ENCODE measurements at places on chromosomes 7 and 10.

DNA sequence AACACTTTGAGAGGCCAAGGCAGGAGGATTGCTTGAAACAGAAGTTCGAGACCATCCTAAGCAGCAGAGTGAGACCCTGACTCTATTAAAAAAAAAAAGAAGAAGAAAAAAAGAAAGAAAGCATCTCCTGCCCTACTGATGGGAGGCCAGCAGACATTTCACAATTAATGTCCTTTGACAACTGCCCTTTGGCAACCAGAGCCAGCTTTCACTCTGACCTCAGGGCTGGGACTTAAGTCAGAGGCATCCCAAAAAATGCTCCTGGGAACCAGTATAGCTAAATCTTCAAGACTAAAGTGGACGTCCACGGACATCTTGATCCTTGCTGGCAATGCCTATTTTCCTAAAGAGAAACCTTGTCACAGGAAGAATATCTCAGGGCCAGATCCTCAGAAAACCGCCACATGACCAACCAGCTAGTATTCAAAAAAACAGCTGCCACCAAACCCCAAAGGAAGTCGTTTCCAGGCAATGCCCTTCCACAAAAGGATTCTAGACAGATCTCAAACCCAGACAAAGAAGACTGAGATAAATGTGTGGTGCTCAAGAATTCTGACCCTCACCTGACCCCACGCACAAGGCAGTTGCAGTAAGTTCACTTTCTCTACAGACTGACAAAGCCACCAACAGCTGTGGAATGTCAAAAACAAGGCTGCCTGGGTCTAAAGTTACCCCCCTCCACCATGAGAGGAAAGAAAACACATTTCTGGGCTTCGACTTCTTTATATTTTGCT is 18.4 kb downstream of the GFRA1 start:
- no peak for DNase-seq

DNA sequence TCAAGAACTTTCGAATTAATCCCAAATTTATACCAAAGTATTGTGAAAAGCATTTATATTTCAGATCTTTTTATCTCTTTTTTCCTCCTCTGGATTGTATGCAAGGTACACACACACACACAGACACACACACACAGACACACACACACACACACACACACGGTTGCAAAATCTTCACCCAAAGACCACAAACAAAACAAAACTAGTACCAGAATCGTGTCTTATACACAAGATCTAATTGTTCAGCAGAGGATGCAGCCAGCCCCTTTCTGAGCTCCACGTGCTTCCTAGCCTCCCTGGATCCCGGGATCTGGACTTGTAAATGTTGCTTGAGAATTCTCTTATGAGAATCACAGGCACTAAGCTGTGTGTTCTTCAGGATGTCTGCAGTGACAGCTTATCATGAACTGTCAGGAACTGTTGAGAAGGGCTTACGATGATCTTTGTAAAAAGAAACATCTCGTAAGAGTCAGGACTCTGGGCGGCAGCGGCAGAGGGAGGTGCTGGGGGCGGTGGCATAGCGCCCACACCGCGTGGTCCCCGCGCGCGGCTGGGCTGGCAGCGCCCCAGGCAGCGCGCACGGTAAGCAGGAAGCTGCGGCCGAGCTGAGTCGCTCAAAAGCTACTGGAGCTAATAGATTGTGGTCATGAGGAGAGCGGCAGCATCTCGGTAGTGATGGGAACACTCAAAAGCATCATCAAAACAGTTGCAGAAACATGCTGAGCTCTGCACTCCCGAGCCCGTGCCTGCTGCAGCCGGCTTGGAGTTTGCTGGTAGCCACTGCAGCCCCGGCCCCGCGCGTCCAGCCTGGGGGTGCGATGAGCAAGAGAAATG is 277.6 kb downstream of the GATA3 start:
- DNase-seq: peak; percentile 80

GRCh38 chr10:91271886-91272285 is 51.4 kb downstream of the PCGF5 start:
- no peak for DNase-seq

- no peak for DNase-seq
Observed at GRCh38 chr7:87590578-87590977, 10.1 kb downstream of the ABCB1 start.

DNA sequence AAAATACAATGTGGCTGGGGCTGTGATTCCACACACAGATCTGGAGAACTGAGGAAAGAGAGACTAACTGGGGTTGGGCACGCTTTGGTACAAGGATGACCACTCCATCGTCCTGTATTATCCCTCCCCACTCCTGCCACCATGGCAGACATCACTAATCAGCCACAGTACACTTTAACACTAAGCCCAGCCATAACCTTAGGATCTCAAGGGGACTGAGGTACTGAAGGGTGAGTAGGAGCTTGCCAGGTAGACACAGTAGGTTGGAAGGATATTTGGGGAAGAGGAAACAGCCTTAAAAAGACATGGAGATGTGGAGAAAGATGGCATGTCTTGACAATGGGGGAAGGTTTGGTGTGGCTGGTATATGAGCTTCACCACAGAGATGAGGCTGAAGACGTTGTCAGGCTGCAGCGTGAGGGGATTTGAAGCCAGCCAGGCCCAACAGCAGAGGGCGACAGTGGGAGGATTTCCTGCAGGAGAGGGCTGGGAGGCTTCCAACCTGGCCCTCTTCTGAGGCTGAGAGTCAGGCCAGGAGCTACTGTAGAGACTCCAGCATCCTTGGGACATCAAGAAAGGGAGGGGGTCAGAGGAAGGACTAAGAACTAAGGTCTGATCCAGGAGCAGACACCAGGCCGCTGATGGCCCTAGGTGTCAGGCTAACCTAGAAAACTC is 58.6 kb upstream of the COL13A1 start:
- DNase-seq: peak; percentile 52

- peak; percentile 37 for DNase-seq
Observed at GRCh38 chr10:22437620-22438588, 92.6 kb downstream of the SPAG6 start.

GRCh38 chr7:117485118-117485620 is 5.3 kb downstream of the CFTR start:
- no peak for DNase-seq

DNA sequence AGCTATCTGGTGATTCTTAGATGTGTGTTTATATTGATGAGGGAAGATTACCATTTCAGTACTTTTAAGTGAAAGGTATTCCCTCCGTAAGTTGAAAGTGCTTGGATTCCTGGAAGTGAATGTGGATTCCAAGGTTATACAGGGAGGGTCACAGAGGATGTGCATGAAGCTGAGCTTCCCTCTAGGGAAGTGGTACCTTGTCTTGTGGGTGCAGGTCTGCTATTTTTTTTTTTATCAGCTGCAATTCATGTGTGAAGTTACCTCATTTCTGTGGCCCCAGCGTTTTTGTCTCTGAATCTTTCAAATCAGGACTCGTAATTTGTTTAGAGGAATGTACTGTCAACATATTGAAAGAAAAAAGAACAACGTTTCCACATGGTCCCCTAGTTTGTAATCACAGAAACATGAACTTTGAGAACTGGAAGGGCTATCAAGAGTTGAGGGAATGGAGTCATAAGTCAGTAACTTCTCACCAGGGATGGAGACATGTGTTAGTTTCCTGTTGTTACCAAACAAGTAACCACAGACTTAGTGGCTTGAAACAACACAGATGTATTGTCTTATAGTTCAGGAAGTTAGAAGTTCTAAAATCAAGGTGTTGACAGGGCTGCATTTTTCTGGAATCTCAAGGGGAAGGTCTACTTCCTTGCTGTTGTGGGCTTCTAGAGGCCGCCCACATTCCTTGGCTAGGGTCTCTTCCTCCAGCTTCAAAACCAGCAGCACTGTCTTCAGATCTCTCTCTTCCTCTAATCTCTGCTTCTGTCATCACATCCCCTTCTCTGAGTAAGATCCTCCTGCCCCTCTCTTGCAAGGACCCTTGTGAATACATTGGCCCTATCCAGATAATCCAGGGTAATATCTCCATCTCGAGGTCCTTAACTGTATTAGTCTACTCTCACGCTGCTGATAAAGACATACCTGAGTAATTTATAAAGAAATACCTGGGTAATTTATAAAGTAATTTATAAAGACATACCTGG is 64.4 kb downstream of the RAB18 start:
- DNase-seq: no peak

DNA sequence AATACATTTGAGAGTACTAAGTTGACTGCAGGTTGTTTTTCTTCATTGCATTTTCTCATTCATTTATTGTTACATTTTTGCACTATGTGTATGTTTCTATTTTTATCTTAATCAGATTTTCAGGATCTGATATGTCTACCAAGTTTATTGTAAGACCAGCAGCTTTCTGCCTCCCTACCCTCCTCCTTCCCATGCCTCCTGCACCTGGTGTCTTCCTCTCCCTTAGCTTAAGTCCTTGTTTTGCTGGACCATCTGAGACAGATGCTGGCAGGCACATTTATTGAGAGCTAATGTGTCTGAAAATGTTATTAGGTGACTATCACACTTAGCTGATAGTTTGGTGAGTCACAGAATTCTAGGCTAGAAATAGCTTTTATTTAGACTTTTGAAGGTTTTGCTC is 79.6 kb downstream of the ANLN start:
- no peak for DNase-seq

- DNase-seq: no peak
Observed at GRCh38 chr10:121425623-121426022, 172.6 kb downstream of the FGFR2 start.

DNA sequence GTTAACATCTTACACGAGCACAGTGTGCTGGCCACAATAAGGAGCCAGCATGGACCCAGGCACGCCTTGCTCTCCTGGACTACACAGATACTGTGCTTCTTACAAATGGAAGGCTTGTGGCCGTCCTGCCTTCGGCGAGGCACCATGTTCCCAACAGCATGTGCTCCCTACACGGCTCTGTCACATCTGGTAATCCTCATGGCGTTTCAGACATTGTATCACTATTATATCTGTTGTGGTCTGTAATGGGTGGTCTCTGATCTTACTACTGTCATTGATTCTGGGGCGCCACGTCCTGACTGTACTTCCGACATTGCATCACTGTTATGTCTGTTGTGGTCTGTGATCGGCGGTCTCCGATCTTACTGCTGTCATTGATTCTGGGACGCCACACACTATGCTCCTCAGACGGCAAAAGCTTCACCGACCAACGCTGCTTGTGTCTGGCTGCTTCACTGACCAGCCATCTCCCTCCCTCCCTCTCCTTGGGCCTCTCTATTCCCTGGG is 195.4 kb downstream of the MAD1L1 start:
- DNase-seq: peak; percentile 42

DNA sequence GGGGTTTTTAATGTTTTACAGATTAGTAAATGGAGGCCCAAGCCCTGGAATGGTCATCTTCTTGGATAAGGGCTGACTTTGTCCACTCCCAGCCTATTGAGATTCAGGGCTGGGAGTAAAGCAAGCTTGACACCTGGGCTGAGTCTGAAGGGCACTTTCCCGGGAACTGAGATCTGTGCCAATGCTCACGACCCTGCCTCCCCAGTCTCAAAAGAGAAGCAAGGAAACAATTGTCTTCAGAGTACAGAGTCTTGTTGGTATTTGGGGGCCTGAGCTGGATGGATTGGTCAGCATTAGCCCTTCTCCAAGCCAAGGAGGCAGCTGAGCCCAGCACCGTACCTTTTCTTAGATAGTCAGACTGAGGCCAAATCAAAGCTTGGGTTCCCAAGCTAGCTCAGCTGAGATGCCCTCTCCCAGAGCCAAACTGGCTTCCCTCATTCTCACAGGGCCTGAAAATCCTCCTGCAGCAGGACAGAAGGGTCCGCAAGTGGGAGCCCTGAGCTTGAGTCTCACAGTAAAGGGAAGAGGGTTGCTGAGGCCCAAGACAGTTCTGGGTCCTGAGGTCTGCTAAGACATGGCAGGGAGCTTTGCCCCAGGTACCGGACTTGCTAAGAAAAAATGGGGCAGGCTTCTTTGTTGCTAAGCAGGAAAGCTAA is 3.7 kb downstream of the DDIT4 start:
- DNase-seq: no peak

DNA sequence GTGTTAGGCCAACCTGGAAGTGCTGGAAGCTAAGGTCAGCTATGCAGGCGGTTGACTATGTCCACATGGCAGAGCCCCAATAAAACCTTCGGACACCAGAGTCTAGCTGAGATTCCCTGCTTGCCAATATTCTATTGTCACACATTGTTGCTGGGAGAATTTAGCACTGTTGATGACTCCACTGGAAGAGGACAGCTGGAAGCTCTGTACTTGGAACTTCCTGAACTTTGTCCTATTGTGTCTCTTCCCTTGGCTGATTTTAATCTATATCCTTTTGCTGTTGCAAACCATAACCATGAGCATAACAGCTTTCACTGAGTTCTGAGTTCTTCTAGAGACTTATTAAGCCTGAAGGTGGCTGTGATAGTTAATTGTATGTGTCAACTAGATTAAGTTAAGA is 12.0 kb downstream of the XRCC2 start:
- DNase-seq: no peak

DNA sequence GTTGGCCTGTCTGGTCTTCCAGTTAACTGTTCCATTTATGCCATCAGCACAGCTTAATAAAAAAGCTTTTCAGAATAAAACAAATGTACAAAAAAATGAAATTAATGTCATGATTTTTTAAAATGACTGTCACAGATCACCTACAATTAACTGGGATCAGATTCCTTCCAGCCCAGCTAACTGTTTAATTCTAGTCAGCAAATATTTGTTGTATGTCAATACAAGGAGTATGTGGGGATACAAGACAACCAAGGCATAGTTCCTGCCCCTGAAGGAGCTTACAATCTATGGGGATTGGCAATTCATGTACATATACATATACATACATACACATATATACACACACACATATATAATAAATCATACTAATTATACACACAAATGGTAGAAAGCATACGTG is 16.5 kb downstream of the SGCE start:
- no peak for DNase-seq

GRCh38 chr7:151379534-151380198 is 30.2 kb downstream of the WDR86 start:
- no peak for DNase-seq

GRCh38 chr7:78594156-78594555 is 795.6 kb downstream of the PHTF2 start:
- no peak for DNase-seq

- no peak for DNase-seq
Observed at GRCh38 chr7:34747867-34748727, 90.1 kb downstream of the NPSR1 start.

DNA sequence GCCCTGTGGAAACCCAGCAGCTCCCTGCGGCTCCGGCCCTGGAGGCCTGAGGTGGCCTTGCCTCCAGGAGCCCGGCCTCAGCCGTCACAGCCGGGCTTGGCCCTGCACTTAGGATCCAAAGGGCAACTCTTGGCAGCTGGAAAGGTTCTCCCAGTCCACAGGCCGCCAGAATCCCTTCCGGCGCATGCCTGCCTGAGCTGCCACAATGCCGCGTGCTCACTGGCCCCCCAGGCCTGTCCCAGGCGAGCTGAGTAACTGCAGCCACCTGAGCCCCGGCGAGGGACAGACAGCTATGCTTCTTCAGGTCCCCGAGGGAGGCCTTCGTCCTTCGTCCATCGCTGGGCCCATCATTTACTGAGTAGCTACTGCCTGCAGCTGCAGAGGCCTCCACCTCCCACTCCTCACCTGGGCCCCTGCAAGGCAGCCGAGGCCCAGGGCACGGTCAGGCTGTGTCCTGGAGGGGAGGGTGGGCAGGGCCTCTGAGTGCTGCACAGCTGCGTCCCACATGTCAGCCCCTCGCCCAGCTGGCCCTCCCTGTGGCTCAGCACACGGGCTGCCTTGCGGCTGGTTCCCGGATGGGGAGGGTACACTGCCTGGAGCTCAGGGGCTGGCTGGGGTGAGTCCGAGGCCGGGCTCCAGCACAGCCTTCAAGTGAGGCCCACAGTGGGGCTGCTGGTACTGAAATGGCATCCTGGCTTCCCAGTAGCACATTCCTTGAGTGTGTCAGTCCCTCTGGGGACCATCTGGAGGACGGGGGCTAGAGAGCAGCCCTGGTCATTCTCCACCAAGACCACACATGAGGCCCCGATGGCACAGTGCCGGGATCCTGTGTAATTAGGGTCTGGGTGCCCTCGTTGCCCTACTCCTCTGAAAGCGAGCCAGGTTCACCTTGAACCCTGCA is 172.5 kb downstream of the ELFN1 start:
- DNase-seq: no peak
